ENCODE measurements at places on chromosomes 11 and 22.

DNA sequence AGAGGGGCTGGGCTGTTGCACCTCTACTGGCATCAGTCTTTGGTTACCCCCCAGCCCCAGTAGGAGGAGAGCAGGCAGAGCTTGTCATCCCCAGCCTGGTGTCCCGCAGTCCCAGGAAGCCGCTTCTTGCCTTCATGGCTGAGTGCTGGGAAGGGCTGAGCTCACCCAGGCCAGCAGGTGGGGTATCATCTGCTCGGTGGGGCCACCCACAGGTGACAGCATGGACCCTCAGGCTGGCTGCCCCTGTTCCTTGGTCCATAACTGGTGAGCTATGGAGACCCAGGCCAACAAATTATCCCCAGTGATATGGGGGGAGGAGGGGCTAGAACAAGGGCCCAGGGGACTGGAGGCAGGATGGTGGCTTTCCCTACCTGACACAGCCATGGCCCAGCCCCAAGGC is 6.5 kb upstream of the RHOD start:
- no peak for DNase-seq

- peak; percentile 73 for DNase-seq
Observed at GRCh38 chr11:62786318-62787004, 741 bp upstream of the TMEM179B start.

GRCh38 chr22:48265000-48265625 is 1502.7 kb downstream of the TBC1D22A start:
- DNase-seq = no peak

GRCh38 chr11:122413677-122414076 is 241.8 kb upstream of the UBASH3B start:
- DNase-seq = no peak

DNA sequence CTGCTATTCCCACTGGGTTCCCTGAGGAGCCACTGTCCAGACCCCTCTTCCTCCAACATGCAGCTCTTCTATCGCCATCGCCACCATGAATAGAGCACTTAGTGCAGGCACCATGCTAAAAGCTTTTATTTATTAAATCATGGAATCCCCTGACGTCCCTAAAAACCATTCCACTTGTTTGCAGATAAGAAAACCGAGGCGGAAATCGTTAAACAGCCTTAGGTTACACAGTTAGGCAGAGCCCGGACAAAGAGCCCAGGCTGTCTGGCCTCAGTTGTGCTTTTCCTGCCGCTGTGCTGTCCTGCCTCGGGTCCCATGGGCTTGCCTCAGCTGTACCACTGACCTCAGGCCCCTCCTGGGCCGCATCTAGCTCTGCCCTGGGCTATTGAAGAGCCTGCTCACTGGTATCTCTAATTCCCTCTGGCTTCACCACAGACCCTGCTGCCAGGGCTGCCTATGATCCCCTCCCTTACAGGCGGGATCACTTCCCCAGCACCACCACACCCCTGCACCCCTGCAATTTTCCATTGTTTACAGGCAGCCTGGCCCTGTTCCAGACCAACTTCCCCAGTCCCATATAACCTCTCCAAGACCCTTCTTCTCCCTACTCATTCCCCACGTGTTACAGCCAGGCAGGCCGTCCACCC is 13.0 kb upstream of the TUB start:
- DNase-seq = no peak

DNA sequence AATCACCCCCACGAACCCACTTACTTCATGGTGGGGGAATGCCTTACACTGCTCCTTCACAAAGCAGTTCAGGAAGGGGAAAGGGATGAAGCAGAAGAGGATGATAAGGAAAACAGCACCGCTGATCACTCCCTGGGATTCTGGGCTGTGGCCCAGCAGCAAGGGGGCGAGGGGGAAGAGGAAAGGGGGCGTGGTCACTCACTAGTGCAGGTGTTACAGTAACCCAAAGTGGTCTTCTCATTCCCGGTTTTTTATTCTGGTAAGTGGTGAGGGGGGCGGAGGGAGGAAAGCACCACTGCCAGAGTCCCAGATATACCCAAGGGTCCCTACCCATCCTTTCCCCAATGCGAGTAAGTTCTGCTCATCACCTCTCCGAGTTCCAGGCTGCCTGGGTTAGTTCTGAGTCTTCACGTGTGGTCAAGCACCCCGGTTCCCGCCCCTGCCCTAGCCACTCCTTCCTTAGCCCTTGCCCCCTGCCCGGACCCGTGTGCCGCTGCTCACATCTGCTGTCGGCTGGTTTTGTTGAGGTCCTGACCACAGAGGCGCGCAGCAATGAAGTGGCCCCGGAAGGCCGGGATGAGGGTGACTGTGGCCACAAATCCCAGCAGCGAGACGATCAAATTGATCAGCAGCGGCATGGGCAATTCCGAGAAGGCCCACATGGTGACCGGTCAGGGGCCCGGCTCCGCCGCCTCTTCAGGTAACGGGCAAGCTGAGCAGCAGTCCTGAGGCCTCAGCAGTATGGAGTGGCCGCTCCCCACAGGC is 477 bp downstream of the DPAGT1 start:
- DNase-seq = no peak

GRCh38 chr11:14193644-14194043 is 165.3 kb downstream of the RRAS2 start:
- no peak for DNase-seq

- DNase-seq = no peak
Observed at GRCh38 chr22:19522190-19522880, 1.9 kb downstream of the CLDN5 start.

- DNase-seq = no peak
Observed at GRCh38 chr11:47215366-47215910, 664 bp downstream of the DDB2 start.

- DNase-seq = no peak
Observed at GRCh38 chr11:83583757-83584366, 297.7 kb upstream of the CCDC90B start.

- peak; percentile 60 for DNase-seq
Observed at GRCh38 chr11:118699506-118700220, 20.2 kb upstream of the TREH start.

DNA sequence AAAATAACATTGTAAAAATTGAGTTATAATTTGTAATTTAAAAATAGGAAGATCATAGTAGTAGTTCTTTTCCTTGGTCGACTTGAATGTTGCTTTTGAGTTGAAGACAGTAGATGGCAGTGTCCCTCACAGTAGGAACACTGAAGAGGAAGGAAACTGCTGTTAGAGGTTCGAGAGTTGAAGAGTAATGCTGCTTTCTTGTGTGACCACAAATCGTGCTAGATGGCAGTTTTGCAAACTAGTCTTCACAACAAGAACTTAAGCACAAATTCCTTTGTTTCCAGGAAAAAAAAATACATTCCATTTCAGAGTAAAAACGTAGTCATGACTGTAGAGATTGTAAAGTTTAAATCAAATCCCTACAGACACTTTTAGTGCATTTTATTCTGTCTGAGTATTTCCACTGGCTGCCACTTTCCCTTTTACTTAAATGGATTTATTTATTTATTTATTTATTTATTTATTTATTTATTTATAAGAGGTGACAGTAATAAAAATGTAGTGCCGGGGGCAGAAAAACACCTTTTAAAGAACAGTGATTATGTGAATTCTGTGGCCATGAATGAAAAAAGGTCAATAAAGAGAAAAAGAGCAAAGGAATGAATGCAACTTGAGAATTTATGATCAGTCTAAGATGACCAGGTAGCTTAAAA is 54.6 kb downstream of the SPECC1L start:
- no peak for DNase-seq

- no peak for DNase-seq
Observed at GRCh38 chr11:34344768-34345539, 12.9 kb downstream of the ABTB2 start.

DNA sequence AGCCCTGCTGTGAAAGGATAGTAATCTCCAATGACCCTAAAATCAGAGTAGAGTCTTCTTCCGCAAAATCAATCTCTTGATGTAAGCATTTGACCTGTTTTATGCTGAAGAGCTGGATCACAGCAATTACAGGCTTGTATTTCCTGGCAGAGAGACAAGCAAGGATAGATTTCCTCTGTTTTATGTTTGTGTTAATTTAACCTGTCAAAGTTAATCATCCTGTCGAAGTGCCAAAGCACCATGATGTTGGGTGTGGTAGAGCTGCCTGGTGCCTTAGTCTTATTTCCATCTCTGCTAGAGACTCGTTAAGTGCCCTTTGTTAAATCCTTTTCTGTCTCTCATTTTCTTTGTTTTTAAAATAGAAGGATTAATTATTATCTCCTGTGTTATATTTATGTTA is 248.1 kb downstream of the CNTN5 start:
- no peak for DNase-seq

GRCh38 chr22:22342697-22343580 is 98.4 kb downstream of the VPREB1 start:
- peak; percentile 17 for DNase-seq

- no peak for DNase-seq
Observed at GRCh38 chr22:44025171-44026065, 1.3 kb downstream of the PARVB start.

- no peak for DNase-seq
Observed at GRCh38 chr22:48084041-48084728, 1321.7 kb downstream of the TBC1D22A start.

DNA sequence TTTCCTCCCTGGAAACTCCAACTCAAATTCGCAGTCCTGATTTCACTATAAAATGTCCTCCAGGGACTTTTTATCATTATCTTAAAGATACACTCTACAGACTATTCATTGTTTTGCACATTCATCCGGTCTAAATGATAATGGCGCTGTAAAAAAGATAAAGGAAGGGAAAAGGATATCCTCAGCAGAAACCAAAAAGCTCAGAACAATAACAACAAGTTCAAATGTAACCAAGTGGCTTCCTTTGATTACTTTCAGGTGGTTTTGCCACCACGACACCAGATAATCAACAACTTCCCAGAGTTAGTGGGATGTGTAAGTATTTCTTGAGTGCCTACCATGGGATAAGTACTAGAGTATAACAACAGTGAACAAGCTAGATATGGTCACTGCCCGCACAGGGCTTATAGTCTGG is 26.3 kb downstream of the PRCP start:
- DNase-seq = no peak

- DNase-seq = no peak
Observed at GRCh38 chr11:15672825-15673224, 558.1 kb downstream of the INSC start.

GRCh38 chr22:46399251-46400024 is 63.9 kb downstream of the TRMU start:
- no peak for DNase-seq

DNA sequence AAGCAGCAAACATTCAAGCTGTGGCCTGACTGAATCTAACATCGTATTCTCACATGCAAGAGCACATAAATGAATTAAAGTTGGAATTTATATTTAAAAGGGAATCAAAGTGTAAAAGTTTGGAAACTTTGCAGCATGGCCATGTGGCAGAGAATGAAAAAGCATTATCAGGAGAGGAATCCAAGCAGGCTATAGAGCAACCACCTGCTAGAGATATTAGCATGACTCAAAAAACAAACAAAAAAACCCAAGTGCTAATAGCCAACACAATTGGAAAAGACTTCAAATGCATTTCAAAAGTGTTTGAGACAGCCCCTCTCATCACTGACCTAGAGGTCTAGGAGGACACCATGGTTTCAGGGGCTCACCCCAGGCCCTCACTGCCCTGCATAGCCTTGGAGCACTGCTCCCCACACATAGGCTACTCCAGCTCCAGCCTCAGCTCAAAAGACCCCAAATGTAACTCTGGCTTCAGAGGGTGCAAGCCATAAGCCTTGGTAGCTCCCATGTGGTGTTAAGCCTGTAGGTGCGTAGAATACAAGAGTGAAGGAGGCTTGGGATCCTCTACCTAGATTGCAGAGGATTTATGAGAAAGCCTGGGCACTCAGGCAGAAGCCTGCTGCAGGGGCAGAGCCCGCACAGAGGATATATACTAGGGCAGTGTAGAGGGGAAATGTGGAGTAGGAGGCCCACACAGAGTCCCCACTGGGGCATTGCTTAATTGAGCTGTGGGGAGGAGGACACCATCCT is 1.7 kb upstream of the KRTAP5-7 start:
- no peak for DNase-seq

DNA sequence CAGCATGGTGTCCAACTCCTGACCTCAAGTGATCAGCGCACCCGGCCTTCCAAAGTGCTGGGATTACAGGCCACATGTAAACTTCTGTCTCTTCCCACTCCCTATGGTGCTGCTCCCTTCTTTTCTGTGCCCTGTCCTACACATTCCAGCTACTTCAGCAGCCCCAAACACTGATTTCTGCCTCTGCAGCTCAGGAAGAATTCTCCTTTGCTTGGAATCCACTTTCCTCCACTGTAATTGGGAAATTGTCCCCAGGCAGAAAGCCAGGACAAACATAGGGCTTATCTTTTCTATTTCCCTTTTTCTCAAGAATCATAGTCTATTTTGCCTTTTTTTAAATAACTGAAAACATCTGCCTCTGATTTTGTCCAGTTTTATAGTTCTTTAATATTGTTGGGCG is 21.3 kb upstream of the DRG1 start:
- no peak for DNase-seq

DNA sequence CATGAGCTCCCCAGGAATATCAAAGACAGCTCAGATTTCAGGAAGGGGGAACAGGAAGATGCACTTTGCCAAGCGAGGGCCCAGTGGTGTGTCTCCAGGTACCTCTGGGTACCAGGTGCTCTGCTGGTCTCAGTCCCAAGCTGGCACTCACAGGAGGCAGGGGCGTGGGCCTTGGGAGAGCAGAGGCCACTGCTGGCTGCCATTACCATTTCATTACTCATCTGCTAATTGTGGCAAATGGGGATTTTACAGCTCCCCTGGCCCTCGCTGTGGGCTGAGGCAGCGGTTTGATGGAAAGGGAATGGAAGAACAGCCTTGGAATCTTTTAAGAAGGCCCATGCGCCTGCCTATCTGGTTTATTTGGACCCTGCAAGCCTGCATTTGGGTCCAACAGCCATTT is 192.0 kb upstream of the NAV2 start:
- DNase-seq = no peak

DNA sequence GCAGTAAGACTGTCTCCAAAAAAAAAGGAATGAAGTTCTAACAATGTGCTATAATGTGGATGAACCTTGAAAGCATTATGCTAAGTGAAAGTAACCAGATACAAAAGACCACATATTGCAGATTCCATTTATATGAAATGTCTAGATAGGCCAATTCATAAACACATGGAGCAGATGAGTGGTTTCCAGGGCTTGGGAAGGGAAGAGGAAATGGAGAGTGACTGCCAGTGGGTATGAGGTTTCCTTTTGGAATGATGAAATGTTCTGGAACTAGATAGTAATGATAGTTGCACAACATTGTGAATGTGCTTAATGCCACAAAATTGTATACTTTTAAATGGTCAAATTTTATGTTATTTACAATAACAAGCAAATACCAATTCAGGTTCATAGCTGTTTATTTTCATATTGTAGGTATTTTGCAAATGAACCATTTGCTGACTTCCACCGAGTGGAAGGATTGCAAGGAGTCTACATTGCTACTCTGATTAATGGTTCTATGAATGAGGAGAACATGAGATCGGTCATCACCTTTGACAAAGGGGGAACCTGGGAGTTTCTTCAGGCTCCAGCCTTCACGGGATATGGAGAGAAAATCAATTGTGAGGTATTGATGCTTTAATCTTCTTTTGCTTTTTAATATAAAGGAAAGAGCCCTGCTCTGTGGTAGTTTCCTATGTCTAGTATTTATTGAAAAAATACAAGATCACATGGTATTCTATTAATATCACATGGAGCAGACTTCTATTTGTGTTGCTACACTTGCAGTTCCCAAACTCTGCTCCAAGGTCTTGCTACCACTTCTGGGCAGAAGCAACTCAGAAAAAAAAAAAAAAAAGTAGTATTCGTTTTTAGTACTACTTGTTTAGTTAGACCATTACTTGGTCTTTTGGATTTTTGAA is 67.7 kb upstream of the SORL1-AS1 start:
- no peak for DNase-seq

GRCh38 chr11:95531116-95531515 is 258.5 kb downstream of the FAM76B start:
- no peak for DNase-seq

- no peak for DNase-seq
Observed at GRCh38 chr22:45692549-45692948, 20.9 kb downstream of the ATXN10 start.
